Right atrium auricular region (tissue), 2 donors: ENCODE measurements at places on chromosomes 11 and 22.

GRCh38 chr11:67119585-67120391 is 725 bp downstream of the KDM2A start:
- H3K4me1 ChIP-seq, result no peaks in the 10 kb centered on the region
- DNase-seq, result no peak
- no peaks in the 10 kb centered on the region for H3K36me3 ChIP-seq
- H3K4me3 ChIP-seq, result peak overlapping the region; percentile 100

DNA sequence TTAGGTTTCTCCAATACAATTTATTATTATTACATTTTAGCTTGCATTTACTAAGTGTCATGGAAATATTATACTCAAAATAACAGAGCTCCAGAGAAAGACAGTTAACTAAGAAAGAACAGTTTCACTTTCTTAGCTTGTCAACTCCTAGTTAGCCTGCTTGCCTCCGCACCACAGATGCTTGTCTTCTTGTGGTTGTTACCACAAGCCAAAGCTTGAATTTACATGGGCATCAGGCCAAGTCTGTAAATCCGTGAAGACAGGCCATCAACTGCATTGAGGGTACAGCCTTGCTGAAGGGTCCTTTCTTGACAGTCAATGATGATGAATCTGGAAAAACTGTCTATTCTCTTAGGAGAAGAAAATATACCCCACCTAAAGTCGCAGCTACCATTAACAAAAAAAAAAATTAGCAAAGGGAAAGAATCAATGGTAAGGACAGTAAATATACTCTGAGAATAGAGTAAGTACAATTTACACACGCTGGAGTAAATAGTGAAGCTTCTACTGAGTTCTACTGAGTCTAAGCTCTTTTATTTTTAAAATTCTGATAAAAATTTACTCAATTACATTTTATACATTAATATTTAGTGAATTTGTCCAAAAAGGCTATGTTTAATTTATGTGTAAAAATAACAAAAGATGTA is 15.6 kb upstream of the DENND5A start:
- H3K36me3 ChIP-seq, result peaks cover 5% of the 10 kb centered on the region
- H3K27me3 ChIP-seq, result no peaks in the 10 kb centered on the region
- peak overlapping the region; percentile 45 for H3K27ac ChIP-seq
- no peak overlapping the region for H3K4me3 ChIP-seq

GRCh38 chr11:43459246-43459645 is 100.5 kb downstream of the TTC17 start:
- no peak for DNase-seq
- H3K4me3 ChIP-seq, result no peak overlapping the region
- peaks cover 51% of the 10 kb centered on the region for H3K36me3 ChIP-seq

GRCh38 chr11:3170756-3171650 is 5.9 kb upstream of the OSBPL5 start:
- H3K4me3 ChIP-seq, result no peak overlapping the region
- no peak for DNase-seq
- no peaks in the 10 kb centered on the region for H3K36me3 ChIP-seq

DNA sequence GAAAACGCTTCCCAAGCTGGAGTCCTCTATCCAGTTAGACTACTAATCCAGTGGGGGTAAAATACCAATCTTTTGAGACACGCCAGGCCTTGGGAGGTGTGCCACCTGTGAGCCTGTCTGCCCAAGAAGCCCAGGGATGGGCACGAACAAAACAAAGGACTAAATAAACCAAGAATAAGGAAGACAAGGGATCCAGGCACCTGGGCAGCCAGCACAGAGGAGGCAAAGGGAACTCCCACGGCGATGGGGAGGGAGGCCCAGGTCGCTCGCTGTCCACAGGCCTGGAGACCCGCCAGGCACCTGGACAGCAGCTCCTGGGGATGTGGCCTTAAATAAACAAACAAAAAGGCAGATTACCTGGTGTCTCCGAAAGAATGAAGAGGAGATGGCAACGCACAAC is 31.4 kb downstream of the LRFN4 start:
- no peak overlapping the region for H3K27ac ChIP-seq
- H3K27me3 ChIP-seq, result no peaks in the 10 kb centered on the region
- peaks cover 6% of the 10 kb centered on the region for H3K4me1 ChIP-seq

- no peak for DNase-seq
- no peaks in the 10 kb centered on the region for H3K27me3 ChIP-seq
- no peaks in the 10 kb centered on the region for H3K4me1 ChIP-seq
- no peak overlapping the region for H3K27ac ChIP-seq
- no peak overlapping the region for H3K4me3 ChIP-seq
Observed at GRCh38 chr11:73916435-73916834, 34.4 kb upstream of the DNAJB13 start.

DNA sequence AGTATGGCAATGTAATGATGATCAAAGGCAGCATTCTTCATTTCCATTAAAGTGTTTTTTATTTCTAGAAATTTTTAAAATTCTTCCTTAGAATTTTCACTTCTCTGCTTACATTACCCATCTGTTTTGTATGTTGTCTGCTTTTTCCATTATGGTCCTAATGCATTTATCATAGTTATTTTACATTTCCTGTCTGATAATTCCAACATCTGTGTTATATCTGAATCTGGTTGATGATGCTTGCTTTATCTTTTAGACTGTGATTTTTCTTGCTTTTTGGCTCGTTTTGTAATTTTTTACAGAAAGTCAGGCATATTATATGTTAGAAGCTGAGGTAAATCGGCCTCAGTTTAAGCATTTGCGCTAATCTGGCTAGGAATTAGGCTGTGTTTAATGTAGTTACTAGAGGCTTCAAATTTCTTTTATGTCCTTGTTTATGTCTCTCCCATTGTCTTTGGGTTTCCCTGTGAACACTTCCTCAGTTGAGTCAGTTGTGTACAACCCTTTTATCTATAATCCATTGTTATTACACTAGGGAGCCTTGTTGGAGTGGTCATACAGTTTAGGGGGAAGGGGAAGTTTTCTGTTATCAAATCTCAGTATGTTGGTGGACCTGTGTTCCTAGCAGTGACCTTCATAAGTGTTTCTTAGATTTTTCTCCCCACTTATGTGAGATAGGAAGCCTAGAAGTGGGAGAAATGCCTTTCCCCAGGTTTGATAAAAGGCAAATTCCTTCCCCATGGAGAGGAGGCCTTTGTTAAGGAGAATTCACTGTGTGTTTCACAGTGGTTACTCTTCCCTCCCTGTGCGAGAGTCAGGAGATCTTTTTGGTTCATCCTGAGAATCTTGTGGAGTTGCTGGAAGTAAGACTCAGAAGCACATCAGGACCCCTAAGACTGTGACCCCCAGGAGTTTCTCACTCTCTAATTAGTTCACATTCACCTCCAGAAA is 437.5 kb downstream of the INSC start:
- H3K27ac ChIP-seq, result no peak overlapping the region
- no peaks in the 10 kb centered on the region for H3K36me3 ChIP-seq
- no peaks in the 10 kb centered on the region for H3K4me1 ChIP-seq
- no peak for DNase-seq

DNA sequence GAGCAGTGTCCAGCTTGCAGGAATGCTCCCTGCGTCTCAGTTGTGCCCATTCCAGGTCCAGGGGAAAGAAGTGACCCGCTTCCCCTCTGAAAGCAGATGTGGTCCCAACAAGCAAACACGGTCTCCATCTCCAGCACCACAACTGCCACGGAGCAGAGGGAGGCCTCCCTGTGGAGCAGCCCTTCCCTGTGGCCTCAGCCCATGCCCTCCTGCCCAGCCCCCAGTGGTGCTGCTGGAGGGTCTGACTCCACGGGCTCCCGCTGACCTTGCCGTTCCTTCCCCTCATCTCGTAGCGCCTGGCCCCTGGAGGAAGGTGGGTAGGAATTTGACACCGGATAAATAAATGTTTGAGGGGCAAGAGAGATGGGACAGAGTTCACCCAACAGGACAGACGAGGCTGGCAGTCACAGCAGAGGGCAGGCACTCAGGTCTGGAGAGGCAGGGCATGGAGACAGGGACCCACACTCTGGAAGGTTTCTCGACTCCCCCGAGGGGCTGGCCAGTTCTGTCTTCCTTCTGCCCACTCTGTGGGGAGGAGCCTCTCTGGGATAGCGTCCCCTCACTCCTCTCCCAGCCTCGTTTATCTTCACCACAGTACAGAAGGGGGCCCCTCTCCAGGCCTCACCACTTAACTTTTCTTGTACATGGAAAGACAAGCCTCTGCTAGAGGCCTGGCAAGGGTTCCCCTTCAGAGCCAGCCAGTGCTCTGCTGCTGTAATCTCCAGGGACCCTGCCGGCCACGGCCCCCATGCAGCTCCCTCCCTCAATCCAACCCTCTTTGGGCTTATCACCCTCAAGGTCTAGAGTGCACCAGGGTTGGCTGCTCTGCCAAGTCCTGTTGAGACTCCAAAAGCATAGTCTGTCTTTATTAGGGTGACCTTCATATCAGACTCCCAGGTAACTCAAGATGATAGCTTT is 7.5 kb upstream of the ST3GAL4 start:
- no peaks in the 10 kb centered on the region for H3K4me1 ChIP-seq
- H3K27ac ChIP-seq, result peak overlapping the region; percentile 84
- no peaks in the 10 kb centered on the region for H3K36me3 ChIP-seq

- H3K36me3 ChIP-seq, result peaks cover 7% of the 10 kb centered on the region
- H3K4me1 ChIP-seq, result peaks cover 4% of the 10 kb centered on the region
- no peak for DNase-seq
- no peak overlapping the region for H3K27ac ChIP-seq
Observed at GRCh38 chr11:107545101-107545514, 20.4 kb downstream of the ALKBH8 start.

DNA sequence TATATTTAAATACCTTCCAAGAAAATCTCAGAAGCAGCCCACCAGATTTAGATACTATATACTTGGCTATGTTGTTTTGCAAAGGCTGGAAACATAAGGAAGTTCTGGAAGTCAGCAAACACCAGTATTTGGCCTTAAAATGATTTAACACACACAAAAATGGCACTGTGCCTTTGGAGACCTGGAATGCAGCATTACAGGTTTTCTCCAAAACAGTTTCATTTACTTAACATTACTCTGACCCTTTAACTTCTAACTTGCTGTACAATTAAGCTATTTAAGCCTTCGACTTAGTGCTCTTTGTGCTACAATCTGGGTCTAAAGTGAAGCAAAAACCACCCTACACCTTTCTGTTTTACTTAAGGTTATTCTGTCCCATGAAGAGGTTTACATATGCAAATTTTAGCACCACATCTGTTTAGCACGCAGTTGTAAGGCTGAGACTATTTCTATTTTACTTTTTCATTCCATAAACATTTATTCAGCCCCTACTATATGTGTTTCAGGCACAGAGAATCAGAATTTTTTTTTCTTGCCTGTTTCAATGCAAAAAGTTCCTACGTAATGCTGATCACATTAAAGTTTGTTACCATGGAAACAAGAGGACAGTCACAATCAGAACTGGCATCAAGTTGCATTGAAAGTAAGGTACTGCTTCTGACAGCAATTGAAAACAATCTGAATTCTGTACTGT is 70.3 kb downstream of the MAML2 start:
- no peak overlapping the region for H3K4me3 ChIP-seq
- H3K27me3 ChIP-seq, result no peaks in the 10 kb centered on the region
- no peaks in the 10 kb centered on the region for H3K36me3 ChIP-seq
- peaks cover 12% of the 10 kb centered on the region for H3K4me1 ChIP-seq

- H3K4me3 ChIP-seq, result no peak overlapping the region
- H3K4me1 ChIP-seq, result peaks cover 9% of the 10 kb centered on the region
- H3K27ac ChIP-seq, result no peak overlapping the region
Observed at GRCh38 chr11:66907751-66908630, 50.2 kb downstream of the PC start.

DNA sequence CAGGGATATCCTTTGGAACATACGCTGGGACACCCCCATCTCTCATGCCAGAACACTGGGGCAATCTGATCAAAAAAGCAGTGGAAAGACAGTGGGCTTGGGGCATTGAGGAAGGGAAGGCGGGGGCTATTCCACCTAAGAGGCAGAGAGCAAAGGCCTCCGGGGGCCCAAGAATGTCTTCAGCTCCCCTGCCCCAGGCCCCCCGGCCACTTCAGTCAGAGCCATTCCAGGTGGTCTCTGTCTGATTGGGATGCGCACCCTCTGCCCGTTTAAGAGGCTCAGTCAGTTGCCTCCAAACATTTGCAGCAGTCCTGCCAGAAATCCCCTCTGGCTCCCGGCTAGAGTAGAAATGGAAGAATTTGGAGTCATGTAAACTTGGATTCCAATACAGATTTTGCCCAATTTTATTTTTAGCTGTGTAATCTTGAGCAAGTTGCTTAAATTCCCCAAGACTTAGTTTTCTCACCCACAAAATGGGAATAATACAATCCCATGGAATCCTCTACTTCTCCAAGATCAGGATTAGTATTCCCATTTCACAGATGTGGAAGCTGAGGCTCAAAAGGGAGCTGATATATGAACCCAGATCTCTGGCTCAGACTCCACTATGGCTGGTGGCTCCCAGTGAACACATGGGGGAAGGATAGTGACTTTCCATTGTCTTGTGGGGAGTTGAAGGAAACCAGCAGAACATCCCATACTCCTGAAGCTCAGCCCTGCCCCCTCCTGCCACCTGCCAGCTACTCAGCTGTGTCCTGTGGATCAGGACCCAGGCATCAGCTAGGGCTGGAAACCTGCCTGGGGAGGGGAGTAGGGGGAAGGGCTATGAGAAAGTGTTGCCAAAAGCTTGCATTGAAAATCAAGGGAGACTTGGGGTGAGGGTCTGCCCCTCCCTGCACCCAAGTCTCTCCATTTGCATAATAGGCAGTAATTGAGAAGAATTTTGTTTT is 6.1 kb upstream of the WNT11 start:
- H3K36me3 ChIP-seq, result no peaks in the 10 kb centered on the region
- H3K27me3 ChIP-seq, result no peaks in the 10 kb centered on the region

GRCh38 chr22:28025866-28026575 is 107.0 kb upstream of the PITPNB start:
- peaks cover 62% of the 10 kb centered on the region for H3K4me1 ChIP-seq
- no peak overlapping the region for H3K4me3 ChIP-seq
- no peaks in the 10 kb centered on the region for H3K27me3 ChIP-seq
- no peaks in the 10 kb centered on the region for H3K36me3 ChIP-seq

- H3K4me3 ChIP-seq, result no peak overlapping the region
- no peaks in the 10 kb centered on the region for H3K36me3 ChIP-seq
- no peak for DNase-seq
- H3K27me3 ChIP-seq, result no peaks in the 10 kb centered on the region
- H3K27ac ChIP-seq, result peak overlapping the region; percentile 68
Observed at GRCh38 chr22:33897448-33897835, 22.8 kb downstream of the LARGE1 start.

DNA sequence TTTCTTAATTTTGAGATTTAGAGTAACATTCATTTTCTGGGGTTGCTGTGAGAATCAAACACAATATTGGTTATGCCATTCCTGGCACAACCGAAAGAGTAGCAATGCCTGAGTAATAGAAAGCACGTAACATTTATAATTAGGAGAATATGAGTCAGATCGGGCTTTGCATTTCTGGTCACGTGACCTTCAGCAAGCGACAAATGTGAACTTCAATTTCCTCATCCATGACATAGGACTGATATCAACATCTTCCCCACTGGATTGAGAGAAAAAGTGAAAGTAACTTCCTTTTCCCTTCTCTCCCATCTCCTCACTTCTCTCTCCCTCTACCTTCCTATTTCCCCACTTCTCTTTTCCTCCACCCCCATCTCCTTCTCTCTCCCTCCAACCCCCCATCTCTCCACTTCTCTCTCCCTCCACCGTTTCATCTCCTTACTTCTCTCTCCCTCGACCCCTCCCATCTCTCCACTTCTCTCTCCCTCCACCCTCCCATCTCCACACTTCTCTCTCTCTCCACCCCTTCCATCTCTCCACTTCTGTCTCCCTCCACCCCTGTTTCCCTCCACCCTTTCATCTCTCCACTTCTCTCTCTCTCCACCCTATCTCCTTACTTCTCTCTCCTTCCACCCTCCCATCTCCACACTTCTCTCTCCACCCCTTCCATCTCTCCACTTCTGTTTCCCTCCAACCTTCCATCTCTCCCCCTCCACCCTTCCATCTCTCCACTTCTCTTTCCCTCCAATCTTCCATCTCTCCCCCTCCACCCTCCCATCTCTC is 33.5 kb upstream of the CAT start:
- no peak overlapping the region for H3K4me3 ChIP-seq
- H3K27ac ChIP-seq, result no peak overlapping the region
- no peak for DNase-seq
- no peaks in the 10 kb centered on the region for H3K4me1 ChIP-seq
- H3K36me3 ChIP-seq, result no peaks in the 10 kb centered on the region
